ENCODE measurements at places on chromosomes 2 and 18.

GRCh38 chr2:217714287-217714751 is 288.5 kb downstream of the TNS1 start:
- DNase-seq: no peak

GRCh38 chr18:44133483-44133882 is 547.2 kb upstream of the SETBP1 start:
- no peak for DNase-seq

GRCh38 chr2:51025906-51026555 is 5.9 kb downstream of the NRXN1 start:
- DNase-seq: no peak

GRCh38 chr18:69998523-69998987 is 50.9 kb upstream of the CD226 start:
- DNase-seq: no peak

DNA sequence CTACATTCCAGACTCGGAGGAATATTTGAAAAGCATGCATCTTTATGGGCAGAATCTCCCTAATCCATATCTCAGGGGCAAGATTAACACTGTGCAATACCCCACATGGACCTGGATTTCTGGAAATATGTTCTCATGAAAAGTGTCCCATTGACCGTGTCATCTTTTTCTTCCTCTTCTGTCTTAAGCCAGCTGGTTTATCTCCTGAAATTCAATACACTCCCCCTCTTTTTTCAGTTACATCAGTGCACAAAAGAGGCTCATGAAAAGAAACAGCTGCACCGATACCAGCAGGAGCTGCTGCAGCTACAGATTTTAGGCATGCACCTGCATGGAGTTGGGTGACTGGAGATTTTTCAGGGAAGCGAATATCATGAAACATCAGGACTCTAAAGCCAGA is 117.2 kb downstream of the SLC4A3 start:
- no peak for DNase-seq

DNA sequence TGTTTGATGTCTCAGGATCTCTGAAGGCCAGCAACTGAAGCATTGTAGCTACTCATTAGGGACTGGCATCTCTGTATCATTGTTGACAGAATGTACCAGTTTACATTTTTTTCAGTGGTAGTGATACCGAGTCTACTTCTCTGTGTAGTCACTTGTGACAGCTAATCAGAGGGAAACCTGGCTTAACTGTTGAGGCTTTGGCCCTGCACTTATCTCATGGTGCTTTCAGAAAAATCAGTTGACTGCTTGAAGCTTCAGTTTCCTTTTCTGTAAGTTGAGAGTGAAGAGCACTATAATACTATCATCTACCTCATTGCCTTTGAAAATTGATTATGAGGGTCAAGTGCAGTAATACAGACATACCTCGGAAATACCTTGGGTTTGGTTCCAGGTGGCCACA is 90.0 kb downstream of the COMMD1 start:
- no peak for DNase-seq

- no peak for DNase-seq
These were observed 164.4 kb downstream of the ETAA1 start for GRCh38 chr2:67561457-67561965.

GRCh38 chr18:34864836-34865497 is 154.9 kb downstream of the DTNA start:
- no peak for DNase-seq

DNA sequence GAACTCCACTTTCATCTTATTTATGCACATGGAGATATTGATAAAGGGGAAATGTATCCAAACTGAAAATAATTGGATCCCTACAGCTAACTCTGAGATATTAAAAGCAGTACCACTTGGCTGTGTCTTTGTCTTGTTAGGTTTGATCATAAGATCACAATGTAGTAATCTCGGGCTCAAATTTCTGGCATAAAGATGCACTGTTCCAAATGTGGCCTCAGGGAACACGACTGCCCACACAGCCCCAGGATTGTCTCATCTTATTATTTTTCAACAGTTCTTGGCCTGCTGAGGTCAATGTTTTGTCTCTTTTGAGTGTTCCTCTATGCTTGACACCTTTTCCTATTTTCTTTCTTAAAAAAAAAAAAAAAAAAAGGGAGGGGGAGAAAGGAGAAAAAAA is 114.1 kb downstream of the GBX2 start:
- DNase-seq: no peak

DNA sequence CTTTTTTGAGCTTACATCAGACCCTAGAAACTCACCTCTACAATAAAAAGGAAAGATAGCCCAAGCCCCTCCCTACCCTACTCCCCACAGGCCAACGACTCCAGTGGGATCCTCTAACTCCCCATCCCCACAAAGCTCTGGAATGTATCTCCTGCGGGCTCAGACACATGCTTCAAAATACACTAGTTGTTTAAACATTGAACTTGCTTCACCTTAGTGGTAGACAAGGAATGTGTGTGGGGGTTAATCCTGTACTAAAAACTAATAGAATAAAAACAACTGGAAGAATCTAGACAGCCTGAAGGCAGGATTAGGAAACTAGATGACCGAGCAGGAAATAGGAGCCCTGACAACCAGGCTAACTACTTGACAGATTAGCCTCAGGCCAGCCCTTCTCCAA is 211.5 kb downstream of the SUCLG1 start:
- DNase-seq: no peak

GRCh38 chr2:222730366-222730999 is 59.0 kb downstream of the MOGAT1 start:
- DNase-seq: no peak

- DNase-seq: no peak
These were observed 610.2 kb downstream of the DCC start for GRCh38 chr18:52950155-52950554.

GRCh38 chr2:121582272-121582671 is 51.6 kb downstream of the RNU4ATAC start:
- no peak for DNase-seq

DNA sequence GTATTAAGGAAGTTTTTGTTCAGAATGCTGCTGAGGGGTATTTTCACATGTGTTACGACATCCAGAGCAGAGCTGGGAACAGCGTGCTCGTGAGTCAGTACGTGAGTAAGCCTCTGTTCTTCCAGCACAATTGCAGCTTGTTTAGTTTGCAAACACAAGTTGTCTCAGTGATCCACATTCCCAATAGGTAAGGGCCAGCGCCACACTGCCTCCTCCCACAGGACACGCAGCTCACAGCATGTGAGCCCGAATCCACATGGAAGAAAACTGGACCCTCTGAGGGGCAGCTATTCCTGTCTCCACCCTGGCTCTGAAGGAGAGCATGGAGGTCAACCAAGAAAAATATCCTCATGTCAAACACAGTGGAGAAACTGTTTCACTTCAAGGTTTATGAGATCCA is 173.9 kb upstream of the PID1 start:
- DNase-seq: no peak

- DNase-seq: no peak
These were observed 123.7 kb upstream of the PPP1CB start for GRCh38 chr2:28627722-28628480.

DNA sequence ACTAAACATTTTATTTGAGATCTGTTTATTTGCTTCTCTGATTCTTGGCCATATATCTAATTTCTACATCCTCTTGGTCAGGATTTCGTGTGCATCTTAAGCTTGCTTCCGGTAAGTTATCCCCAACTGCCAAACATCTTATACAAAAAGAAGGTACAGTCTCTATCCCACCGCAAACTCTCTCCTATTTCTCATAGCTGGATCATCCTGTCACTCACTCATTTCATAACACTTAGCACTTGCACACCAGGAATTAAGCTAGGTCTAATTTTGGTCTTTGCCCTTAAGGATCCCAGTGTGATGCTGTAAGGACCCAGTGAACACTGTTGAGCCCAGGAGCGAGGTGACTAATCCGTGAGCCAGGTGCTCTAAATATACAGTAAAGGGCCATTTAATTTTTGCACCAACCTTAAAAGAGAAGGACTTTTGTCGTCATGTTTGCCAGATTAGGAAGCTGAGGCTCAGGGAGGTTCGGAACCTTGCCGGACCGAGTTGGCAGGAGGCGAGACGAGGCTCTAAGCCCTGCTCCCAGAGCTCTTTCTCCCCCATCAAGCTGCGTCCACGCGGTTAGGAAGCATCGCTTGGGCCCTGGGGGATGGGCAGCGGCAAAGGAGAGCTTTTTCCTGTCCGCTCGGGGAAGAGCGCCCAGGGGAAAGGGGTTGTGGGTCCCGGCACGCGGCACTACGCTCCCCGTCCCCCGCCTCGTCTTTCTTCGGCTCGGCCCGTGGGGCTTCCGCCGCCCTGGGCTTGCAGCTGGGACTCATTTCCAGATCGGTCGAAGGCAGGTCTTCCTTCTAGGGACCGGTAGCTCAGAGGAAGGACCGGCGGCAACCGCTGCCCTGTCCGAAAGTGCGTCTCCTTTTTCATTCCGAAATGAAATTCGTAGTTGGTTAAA is 4.1 kb upstream of the ITPRIPL1 start:
- no peak for DNase-seq

DNA sequence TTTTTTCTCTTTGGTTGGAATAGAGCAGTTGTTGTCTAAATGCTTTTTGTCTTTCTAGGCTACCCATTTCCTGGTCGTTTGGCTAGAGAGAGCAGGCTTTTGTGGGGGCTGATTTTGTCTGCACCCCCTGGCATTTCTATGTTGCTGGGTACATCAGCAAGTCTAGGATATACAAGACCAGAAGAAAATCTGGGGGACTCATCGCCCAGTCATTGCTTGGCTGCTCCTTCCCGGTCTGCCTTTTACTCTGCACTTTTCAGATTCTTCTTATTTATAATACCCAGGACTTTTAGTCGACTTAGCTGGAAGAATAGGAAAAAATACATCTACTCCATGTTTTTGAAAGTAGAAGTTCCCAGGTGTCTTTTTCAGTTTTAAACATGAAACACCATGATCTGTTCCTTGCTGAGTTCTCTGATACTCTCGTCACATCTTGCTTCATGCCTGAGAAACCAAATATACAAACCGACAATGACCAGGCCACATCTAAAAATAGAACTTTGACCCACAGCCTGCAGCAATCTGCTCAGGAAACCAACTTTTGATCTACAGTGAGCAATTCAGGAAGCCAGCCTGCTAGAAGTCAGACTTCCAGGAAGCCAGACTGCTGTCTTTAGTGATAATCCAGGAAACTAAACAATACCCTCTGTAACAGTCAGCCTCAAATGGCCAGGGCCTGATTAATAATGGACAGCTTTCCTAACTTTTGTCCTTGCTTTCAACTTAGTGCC is 163.8 kb upstream of the MEX3C start:
- no peak for DNase-seq

GRCh38 chr2:119519057-119519408 is 5.2 kb downstream of the SCTR start:
- DNase-seq: no peak

- DNase-seq: no peak
These were observed 24.3 kb downstream of the BABAM2 start for GRCh38 chr2:27914805-27915175.

GRCh38 chr2:96494188-96494587 is 11.0 kb downstream of the NEURL3 start:
- no peak for DNase-seq

DNA sequence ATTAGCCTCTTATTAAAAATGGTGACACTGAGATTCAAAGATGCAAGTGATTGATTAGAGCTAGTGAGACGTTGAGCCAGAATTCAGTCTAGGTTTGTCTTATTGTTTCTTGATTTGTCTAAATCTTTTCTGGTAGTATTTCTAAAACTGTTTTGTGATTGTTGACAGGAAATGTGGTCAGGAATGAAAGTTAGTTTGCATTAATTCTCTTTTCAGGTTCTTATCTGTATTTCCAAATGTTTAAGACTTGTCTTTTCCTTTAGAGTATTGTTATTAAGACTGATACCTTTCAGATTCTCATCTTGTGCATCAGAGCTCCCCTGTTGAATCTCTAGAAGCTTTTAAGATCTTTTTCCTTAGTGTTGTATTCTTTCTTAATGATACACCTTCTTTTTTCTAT is 89.3 kb downstream of the MBD5 start:
- no peak for DNase-seq

GRCh38 chr2:51028829-51029228 is 3.1 kb downstream of the NRXN1 start:
- no peak for DNase-seq

DNA sequence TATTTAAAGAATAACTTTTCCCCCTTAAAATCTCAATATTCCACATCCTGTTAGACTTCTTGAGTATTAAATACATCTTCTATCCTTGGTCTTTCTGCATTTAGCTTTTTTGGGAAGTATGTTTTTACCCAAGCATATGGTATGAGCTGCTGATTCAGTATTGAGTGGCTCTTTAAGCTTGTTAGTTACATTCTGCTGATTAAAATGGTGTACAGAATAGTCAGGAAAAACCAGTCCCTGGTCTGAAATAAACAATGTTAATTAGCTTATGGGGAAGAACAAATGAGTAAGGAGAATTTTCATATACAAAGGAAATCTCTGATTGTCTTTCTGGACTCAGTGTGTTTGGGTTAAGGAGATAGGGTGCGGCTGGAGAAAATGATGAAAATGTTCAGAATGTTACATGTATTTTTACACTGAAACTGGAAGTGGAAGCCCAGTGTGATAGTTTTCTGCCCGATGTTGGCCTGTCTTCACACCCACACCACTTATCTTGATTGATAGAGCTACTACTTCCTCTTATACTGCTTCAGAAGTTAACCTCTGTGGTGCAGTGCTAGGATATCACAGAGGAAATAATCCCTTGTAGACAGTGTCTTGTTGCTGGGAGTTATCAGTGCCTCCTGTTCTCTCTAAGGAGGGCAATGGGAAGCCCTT is 84.0 kb downstream of the MSH2 start:
- DNase-seq: no peak

GRCh38 chr18:22560797-22561196 is 143.1 kb upstream of the CTAGE1 start:
- DNase-seq: no peak

- DNase-seq: no peak
These were observed at the start of gene COBLL1 for GRCh38 chr2:164841719-164842623. COBLL1 (minus strand) TSS chr2:164841823; CDS start chr2:164841196, 627 bp downstream.

GRCh38 chr2:158658396-158658795 is 136.7 kb upstream of the DAPL1 start:
- no peak for DNase-seq

DNA sequence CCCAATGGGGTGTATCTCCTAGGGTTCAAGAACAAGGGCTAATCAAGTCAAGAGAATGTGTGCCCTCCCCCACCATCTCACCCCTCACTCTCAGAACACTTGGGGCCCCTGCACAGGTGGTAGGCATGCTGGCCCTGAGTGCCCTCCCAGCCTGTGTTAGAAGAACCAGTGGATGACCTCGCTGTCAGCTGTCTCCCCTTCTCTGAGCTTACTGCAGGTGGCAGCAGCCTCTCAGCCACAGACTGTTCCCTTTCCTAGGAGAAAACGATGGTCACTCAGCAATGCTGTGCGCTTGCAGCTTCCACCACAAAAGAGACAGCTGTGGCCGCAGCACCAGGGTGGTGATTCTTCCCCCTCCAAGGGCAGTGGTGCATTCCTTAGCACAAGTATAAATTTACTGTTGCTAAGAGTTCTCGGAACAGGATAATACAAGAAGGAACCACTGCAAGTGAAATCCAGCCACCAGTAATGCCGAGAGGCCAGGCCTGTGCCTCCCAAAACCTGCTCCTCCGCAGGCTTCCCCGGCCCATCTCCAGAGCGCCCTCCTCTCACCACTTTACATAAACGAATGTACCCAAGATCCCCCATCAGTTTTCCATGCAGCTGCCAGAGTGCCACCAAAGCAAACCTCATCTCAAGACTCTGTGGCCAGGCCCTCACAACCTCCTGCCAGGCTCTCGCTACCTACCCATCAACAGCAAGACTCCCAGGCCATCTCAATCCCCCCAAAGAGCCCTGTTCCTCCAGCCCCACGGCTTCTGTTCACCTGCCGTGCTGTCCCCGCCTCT is 935 bp upstream of the RAMP1 start:
- no peak for DNase-seq
